ENCODE measurements at places on chromosomes 7 and 10.

- no peak for DNase-seq
Observed at GRCh38 chr7:155426543-155427410, 31.2 kb upstream of the EN2 start.

DNA sequence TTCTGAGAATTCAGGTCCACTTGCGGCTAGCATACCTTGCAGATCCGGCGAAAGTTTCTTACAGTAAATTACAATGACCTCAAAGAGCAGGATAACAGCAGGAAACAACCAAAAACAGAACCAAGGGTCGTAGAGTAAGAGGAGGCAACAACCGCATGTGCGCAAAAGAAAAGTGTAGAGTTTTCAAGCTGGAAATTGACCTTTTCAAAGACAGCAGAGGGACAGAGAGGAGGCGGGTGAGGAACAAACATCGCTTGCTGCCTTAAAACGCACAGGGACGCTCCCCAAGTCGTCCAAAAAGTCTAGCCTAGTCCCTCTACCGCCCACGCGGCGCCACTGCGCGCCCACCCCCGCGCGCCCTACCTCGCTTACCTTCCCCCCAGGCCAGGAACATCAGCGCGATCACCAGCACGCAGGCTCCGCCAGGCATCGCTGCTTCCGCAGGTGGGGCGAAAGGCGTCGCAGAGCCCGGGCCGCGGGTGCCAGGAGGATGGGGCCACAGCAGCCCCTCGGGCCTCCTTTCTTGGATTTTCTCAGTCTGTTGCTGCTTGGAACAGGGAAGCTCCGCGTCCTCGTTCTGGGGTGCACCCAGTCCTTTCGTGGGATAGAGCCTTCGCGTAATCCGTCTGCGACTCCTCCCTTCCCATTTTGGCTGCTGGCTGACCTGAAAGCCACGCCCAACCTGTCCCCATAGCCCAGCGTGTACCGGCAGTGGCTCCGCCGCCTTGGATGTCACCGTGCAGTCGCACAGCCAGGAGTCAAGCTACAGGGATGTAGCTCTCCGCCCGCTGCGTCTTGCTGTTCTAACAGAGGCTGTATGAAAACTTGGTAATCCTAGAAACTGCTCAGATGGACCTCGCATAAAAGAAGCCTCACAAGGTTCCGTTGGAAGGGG, at the start of gene VWDE:
Gene VWDE (minus strand): TSS at position 579 of the 895 bp plus-strand sequence. CDS start 149 bp downstream, at position 430.
- DNase-seq = no peak

GRCh38 chr7:159253657-159254056, 109.0 kb upstream of the VIPR2 start:
- no peak for DNase-seq

- no peak for DNase-seq
Observed at GRCh38 chr10:96588060-96588554, 1.3 kb upstream of the TM9SF3 start.

GRCh38 chr7:112015146-112015545, 191.1 kb downstream of the DOCK4 start:
- no peak for DNase-seq

- DNase-seq = no peak
Observed at GRCh38 chr10:70190581-70190980, 20.3 kb upstream of the SAR1A start.

GRCh38 chr7:48959676-48960075, 35.3 kb downstream of the CDC14C start:
- no peak for DNase-seq

GRCh38 chr10:132459301-132460003, 62.5 kb downstream of the PWWP2B start:
- DNase-seq = no peak

DNA sequence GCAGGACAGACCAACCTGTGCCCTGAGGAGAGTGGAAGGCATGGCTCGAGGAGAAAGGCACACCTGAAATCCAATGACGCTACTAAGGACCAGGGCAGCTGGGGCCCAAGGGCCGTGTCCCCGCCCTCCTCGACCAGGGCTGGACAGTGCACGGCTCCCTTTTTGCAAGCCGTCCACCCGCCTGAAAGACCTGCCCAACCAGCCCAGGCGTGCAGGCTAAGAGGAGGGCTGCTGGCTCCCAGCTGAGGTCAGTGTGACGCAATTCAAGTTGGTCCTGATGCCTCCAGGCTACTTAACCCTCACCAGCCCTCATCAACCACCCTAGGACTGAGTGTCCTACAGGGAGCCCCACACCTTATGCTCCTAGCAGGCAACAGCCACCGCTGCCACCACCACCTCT, 69.3 kb downstream of the DLG5 start:
- DNase-seq = no peak

DNA sequence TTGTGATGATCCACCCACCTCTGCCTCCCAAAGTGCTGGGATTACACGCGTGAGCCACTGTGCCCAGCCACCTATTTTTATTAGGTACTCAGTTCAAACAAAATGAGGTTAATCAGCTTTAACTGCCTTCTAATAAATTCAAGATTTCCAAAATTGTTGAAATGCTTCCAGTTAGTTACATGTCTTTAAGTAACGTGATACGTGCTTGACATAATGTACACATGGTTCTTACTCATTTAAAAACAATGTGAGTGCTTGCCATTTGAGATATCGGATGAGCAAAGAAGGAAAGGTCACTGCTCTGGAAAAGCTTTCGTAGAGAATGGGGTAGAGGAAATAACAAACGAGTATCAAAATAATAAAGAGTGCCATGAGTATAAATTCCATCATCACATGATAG, 83.6 kb downstream of the KMT2E start:
- no peak for DNase-seq

DNA sequence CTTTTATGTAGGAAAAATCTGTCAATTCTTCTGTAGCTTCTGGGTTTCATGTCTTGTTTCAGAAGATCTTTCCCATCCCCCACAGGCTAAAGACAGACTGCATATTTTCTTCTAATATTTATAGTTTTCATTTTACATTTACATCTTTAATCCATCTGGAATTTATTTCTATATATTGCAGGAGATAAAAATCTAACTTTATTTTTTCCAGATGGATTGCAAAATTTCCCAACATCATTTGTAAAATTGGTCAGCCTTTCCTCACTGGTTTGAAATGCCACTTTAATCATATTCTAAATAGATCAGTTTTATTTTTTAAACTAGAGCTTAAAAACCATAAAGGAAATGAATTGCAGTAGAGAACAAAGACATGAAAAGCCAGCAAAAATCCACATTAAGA, 46.9 kb downstream of the TMEM26 start:
- no peak for DNase-seq

GRCh38 chr7:36390199-36391090, 783 bp downstream of the ANLN start:
- DNase-seq = peak; percentile 25

- no peak for DNase-seq
Observed at GRCh38 chr7:2617325-2617905, 14.4 kb upstream of the TTYH3 start.

DNA sequence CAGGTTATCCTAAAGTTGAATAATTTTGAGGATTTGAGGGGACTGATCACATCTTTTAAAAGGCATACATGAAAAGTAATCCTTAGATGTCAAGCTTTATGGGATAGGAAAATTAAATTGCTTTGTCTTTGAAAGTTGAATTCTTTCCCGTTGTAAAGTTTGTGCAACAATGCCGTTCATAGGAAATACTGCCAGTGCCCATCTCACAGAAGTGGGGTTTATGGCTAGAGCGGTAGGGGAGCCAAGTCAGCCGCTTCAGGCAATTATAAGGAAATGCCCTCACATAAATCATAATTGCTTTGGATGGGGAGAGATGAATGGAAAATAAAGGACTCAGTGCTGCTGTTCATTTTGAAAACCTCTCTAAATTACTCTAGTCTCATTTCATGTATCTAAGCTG, 18.1 kb downstream of the CDC123 start:
- DNase-seq = no peak

- no peak for DNase-seq
Observed at GRCh38 chr7:43922726-43923125, 3.5 kb upstream of the UBE2D4 start.

GRCh38 chr10:25061711-25062449, 45.5 kb downstream of the THNSL1 start:
- no peak for DNase-seq

GRCh38 chr10:131041441-131041840, 270.1 kb downstream of the TCERG1L start:
- DNase-seq = no peak

- DNase-seq = no peak
Observed at GRCh38 chr7:108108131-108108530, 22.0 kb downstream of the LAMB4 start.

DNA sequence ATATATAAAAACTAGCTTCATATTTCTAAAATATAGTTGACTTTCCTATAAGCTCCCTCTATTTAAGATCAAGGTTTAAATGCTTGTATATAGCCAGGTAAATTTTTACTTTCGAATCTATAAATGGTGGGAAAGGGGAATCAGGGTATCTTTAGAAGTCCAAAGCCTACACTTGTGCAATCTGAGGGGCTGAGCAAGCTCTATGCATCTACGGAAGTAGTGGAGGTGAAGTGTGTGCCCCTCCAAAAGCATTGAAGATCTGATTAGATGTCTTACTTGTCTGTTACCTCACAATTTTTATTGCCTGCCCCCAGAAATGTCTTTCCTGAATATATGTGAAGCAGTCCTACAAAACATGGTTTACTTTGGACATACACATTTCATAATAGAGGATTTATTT, 1.6 kb downstream of the AKAP9 start:
- no peak for DNase-seq

DNA sequence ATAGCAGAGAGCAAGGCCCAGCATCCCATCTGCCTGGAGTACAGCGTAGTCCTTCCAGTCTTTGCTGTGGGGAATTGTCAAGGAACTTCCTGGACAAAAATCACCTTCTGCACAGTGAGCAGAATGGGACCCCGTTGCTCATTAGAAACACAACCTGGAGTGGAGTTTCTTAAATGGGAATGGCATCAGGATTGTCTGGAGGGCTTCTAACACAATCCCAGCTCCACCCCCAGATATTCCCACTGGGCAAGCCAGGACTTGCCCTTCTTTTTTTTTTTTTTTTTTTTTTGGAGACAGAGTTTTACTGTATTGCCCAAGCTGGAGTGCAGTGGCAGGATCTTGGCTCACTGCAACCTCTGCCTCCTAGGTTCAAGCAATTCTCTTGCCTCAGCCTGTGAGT, 356.4 kb downstream of the GALNT17 start:
- DNase-seq = no peak

DNA sequence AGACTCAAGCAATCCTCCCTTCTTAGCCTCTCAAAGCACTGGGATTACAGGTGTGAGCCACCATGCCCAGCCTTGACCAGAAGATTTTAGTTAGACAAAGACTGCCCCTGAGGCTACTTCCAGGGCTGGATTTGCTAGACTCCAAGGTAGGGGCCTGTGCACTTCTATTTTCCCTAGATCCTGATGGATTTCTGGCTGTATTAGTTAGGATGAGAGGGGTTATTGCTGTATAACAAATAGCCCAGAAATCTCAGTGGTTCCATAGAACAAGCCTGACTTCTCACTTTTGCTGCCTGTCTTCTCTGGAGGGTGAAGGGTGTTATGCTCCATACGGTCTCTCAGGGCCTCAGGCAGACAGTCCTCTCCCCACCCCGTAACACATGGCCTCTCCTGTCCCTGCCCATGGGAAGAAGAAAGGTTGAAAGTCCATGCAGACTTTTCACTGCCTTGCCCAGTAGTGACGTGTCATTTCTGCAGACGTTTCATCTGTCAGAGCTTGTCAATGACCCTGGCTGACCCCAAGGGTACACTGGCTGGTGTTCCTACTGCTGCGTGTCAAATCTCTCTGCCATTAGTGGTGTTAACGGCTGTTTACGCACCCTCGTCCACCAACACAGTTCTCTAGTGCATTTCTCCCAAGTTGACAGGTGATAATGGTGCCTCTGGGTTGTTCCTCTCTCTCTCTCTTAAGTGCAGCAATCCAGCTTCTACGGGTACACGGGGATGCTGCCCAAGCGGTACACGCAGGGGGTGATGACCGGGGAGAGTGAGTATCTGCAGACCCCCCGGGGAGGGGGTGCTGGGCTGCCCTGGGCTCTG, 11.6 kb downstream of the SLC29A4 start:
- no peak for DNase-seq

DNA sequence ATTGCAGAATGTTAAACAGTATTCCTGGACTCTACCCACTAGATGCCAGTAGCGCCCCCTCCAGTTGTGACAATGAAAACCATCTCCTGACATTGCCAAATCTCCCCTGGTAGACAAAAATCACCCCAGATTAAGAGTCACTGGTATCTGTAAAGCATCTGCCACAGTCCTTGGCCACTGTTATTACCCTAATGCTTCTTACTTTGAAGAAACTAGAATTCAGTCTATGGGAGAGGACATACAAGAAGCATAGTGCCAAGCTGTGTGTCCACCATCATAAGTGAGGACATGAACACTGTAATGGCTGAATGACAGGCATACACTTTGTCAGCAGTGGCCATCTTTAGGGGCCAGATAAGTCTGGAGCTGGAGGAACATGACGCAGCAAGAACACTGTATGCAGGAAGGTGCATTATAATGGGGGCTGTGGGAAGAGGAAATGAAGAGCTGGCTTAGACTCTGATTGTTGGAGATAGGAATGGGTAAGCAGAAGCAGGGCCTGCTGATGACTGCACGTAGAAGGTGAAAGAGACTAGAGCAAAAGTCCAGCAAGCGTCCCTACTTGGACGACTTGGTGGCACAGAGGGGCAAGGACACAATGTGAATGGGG, 32.5 kb downstream of the CBX3 start:
- DNase-seq = no peak

DNA sequence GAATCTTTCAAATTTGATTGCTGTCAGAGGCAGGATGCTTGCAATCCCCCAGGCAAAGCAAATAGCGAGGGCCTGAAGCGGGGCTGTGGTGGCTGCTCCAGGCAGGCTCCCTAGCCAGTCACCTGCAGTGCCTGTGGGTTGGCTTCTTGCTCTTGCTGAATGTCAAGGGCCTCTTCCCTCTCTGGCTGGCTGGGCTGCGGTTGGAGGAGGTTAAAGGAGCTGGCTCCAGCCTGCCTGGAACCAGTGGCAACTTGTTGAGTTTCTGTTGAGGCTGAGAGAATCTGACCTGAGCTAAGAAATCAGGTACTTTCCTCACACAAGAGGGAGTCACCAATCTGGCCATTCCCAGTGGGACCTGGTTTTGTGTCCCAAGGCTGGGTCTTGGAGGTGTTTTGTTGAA, 134.7 kb downstream of the TMEM178B start:
- DNase-seq = no peak

- no peak for DNase-seq
Observed at GRCh38 chr7:76206633-76207032, 4.9 kb downstream of the SRRM3 start.

All from stimulated activated CD4-positive, alpha-beta T cell treated with anti-CD3 and anti-CD28 coated beads, TNF-alpha, amount 100 ng/mL, for 24 hours (primary cell).